DMS 273 treated with DMSO at 0.1 percent for 48 hours (cell line): ENCODE measurements at places on chromosomes 7 and 10.

- DNase-seq, result no peak
Observed at GRCh38 chr7:101216860-101217387, 457 bp downstream of the PLOD3 start.

DNA sequence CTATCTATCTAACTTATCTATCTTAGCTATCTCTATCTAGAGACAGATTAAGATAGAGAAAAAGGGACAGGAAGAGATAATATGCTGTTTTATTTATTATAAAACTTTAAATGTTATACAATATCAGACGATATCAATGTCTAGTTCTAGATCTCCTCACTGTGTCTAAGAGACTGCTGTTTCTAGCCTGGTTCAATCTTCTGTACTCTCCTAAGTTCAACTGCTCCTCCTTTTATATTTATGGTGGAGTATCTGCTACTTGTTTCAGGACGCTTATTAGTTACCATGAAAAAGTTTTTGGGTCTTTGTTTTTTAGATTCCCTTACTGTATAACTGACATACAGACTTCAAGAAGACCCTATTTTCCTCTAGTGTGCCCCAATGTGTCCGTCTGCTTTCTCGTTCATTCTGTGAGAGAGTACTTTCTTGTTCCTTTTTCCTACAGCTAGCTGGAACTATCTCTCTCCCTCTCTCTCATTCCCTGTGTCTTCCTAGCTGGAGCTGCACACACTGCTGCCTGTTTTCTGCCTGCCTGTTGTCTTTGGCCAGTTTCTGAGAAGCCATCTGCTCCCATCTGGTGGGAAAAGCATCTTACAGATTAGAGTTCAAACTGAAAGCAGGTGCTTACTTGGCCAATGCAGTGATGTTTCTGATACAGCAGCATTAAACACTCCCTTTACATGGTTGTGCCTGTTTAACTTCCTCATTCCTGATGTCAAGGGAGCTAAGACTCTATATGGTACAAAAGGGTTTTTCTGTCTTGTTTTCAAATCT is 49.4 kb upstream of the ARL4A start:
- DNase-seq, result peak; percentile 57

DNA sequence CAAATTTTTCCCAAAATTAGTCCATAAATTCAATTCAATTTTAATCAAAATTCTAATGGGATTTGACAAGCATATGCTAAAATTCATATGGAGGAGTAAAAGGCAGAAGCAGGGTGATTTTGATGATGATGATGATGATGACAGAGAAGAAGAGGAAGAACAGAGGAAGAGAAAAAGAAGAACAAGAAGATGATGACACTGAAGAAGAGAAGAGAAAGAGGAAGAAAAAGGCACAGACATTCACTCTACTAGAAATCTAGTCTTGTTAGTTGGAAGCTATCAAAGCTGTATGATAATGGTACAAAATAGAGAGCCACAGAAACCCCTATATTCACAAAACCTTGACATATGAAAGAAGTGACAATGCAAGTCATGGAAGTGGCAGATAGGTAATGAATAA is 157.9 kb downstream of the ELMO1 start:
- DNase-seq, result no peak

DNA sequence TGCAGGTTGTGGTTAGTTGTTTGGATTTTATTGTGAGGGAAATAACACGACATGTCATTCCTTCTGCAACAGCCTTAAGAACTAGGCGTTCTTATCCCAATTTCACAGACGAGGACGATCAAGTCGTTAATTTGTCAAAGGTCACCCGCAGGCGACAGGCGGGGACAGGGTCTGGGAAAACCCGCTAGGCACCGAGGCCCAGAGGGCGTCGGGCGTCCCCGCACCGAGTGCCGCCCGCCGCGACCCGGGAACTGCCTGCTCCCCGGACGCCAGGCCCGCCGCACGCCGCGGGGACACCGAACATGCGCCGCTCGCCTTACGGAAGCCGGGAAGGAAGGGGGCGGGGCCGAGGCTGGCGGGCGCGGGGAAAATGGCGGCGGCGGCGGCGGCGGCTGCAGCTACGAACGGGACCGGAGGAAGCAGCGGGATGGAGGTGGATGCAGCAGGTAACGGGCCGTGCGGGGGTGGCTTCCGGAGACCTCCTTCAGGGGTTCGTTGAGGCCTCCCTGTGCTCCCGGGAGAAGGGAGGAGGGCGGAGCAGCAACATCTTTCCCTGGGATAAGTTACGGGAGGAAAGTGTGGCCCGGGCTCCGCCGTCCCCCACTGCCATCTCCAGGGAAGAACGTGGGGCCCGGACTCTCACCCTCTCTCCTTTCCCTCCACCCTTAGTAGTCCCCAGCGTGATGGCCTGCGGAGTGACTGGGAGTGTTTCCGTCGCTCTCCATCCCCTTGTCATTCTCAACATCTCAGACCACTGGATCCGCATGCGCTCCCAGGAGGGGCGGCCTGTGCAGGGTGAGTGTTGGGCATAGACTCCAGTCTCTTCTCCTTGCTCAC is at the start of gene COPS6:
COPS6 (plus strand) TSS at position 349 of the 837 bp plus-strand sequence; CDS start at position 371, 22 bp downstream.
- peak; percentile 48 for DNase-seq

- DNase-seq, result no peak
Observed at GRCh38 chr7:132034748-132035416, 478.5 kb upstream of the PODXL start.

- DNase-seq, result no peak
Observed at GRCh38 chr7:44678471-44679179, 70.0 kb upstream of the ZMIZ2 start.

- DNase-seq, result no peak
Observed at GRCh38 chr7:134014935-134015334, 112.2 kb upstream of the LRGUK start.

GRCh38 chr7:482521-483083 is 37.0 kb downstream of the PDGFA start:
- no peak for DNase-seq

DNA sequence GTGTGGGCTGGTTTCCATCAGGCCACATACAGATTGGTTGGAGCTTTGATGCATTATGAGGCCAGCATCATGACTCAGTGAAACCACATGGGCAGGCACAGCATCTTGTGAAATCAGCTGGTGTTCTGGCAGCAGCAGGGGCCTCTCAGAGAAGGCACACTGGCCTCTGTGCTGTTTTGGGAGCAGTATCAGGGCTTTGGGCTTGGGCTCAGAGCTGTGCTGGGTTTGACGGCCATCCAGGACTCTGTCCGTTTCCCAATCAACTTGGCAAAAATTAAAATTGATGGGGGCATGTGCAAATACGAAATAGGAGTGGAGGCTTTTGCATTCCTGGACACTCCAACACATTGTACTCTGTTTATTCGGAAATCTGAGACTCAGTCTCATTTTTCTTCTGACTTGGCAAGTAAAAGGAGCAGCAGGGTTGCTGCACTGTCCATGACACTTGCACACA is 190.9 kb downstream of the BMPER start:
- DNase-seq, result no peak

GRCh38 chr7:98213296-98213887 is 2.2 kb downstream of the BHLHA15 start:
- DNase-seq, result no peak

- no peak for DNase-seq
Observed at GRCh38 chr7:112009081-112009480, 197.1 kb downstream of the DOCK4 start.

DNA sequence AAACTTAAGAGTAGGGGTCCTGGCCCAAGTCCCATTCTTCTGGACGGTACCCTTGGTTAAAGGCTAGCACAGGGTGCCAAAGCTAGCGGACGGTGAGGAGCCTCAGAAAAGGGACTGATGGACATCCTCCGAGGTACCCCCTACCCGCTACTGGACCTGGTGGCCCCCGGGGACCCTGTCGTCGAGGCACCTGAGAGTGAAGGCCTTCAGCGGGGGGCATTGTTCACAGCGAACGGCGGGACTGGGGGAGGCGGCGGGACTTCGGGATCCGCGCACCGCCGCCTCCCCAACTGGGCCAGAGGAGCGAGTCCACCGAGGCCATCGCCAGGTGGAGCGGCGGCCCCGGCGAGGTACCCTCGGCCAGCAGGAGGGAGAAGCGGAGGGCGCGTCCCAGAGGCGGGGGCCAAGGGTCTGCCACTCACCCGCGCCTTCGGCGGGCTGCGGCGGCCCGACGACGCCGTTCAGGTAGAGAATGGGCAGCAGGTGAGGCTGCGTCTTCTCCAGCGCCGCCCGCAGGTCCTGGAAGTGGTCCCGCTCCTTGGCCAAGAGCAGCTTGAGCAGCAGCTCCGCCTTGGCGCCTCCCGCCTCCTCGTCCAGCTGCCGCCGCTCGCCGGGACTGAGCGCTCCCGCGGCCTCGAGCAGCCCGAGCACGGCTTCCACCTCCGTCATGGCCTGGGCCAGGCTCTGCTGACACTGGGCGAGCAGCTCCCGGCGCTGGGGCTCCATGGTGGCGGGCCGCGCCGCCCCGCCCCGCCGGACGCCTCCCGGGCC is 575 bp downstream of the DLG5 start:
- no peak for DNase-seq

- no peak for DNase-seq
Observed at GRCh38 chr7:156732091-156732625, 91.6 kb downstream of the RNF32 start.

DNA sequence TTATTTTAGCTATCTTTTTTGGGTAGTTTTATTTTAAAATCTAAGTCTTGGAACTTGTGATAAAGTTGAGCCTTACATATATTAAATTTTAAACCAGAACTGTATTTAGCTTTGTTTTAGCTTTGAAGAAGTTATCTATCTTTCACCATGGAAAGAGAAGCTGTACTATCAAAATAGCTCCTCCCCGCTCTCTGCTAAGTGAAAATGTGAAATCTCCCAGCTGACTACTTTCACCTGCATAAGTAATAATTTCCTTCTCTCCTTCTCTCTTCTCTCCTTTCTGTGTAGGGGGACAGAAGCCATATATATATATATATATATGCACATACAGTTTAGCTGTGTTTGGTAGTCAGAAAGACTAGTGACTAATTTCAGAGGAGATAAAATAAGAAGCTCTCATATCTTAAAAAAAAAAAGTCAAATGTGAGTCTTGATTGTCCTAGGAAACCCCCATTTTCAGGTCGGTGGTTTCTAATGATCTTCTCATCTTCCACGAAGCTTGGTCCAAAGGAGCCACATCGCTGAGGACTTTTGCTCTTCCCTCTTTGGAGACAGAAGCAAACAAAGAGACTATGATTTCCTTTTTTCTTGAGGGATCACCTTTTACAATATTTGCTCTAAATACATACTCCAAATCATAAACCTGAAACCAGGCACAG is 30.6 kb upstream of the GDI2 start:
- no peak for DNase-seq

DNA sequence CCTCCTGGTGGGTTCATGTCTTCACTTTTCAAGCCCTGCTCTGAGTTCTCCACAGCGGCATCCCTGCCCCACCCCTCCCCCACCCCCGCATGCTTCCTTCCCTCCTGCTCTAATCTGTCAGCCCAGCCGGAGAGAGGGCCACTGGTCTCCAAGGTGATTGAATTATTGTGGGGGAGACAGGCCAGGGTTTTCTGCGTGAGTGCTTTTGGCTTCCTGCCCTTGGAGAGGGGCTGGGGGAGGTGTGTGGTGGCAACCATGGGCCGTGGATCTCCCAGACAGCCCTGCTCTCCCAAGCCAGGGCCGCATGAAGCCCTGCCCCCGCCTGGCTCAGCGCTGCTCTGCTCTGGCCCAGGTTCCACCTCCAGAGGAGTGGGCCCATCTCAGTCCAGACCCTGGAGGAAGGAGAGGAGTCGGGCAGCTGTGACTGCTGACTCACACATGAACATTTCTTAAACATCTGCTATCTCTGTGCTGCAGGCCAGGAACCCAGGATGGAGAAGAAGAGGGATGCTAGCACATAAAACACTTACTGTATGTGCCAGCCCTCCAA is 109.9 kb downstream of the ZMIZ1 start:
- DNase-seq, result peak; percentile 68

- no peak for DNase-seq
Observed at GRCh38 chr10:12547301-12547771, 198.0 kb downstream of the CAMK1D start.

GRCh38 chr7:137546671-137547070 is 203.1 kb upstream of the PTN start:
- no peak for DNase-seq

- DNase-seq, result no peak
Observed at GRCh38 chr10:30063099-30063498, 3.7 kb upstream of the JCAD start.

- no peak for DNase-seq
Observed at GRCh38 chr7:1058821-1059199, 14.5 kb downstream of the GPR146 start.

DNA sequence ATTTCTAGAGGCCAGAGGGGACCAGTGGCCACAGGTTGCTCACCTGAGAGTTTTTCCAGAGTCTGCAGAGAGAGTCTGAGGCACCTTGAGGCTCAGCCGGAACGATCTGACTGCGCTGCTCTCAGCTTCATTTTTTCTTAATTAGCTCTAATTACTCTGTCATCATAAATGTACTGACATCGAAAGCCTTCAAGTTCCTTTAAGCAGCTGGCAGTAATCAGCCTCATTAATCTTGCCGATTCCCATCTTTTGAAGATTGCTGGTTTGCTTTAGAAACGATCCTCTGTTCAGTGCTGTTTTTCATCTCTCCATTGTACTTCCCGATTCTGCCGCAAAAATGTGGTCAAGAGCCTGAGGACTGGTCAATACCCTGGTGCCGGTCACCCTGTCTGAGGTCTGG is 454.7 kb downstream of the TYW1 start:
- no peak for DNase-seq

DNA sequence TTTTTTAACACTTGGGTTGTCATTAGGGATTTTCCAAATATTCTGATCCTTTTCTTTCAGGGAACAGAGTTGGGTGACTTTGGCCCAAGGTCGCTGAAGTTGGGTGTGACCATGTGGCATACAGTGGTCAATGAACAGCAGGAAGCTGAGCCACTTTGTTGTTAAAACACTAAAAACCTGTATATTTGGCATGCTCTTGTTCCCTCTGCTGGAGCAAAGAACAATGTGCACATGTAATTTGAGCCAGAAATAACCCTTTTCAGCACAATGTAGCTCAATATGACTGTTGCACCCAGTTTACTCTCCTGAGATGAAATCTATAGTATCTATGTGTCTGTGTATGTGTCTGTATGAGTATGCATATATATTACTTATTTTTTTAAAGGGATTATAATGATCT is 74.9 kb downstream of the ADCYAP1R1 start:
- DNase-seq, result no peak

DNA sequence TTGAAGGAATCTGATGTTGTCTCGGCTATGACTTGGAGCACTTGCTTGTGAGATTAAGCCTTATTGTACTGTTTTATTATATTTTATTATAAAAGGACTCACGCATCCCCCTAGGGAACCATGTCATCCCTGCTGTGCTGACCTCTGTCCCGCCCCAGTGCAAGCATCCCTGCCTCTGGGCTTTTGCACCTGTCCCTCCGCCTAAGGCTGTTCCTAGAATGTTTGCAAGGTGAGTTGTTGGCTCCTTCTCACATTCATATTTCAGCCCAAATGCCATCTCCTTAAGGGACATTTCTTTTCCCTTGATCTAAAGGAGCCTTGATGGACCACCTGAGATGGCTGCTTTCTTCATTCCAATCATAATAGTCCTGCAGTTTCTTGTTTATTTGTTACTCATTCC is 236.9 kb upstream of the IGFBP3 start:
- no peak for DNase-seq

DNA sequence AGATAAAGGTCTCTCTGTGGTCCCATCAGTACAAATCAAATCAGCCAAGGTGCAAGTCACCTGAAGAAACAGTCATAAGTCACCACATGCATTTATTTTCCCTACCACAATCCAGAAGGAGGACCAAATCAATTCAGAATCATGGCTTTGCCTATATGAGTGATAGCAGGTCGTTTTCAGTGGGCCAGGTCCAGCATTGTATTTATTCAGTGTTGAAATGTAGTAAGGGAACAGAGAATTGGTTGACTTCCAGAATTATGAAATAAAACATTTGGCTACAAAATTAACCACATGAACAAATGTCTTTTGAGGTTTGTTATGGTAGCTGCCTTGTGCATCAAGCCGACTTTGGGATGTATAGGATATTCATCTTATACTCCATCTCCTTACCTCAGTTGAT is 88.4 kb downstream of the POLR1F start:
- no peak for DNase-seq
